CD14-positive monocyte (primary cell): ENCODE measurements at places on chromosomes 3 and 15.

- DNase-seq, result no peak
These were observed 6.8 kb downstream of the BOC start for GRCh38 chr3:113218011-113218680.

DNA sequence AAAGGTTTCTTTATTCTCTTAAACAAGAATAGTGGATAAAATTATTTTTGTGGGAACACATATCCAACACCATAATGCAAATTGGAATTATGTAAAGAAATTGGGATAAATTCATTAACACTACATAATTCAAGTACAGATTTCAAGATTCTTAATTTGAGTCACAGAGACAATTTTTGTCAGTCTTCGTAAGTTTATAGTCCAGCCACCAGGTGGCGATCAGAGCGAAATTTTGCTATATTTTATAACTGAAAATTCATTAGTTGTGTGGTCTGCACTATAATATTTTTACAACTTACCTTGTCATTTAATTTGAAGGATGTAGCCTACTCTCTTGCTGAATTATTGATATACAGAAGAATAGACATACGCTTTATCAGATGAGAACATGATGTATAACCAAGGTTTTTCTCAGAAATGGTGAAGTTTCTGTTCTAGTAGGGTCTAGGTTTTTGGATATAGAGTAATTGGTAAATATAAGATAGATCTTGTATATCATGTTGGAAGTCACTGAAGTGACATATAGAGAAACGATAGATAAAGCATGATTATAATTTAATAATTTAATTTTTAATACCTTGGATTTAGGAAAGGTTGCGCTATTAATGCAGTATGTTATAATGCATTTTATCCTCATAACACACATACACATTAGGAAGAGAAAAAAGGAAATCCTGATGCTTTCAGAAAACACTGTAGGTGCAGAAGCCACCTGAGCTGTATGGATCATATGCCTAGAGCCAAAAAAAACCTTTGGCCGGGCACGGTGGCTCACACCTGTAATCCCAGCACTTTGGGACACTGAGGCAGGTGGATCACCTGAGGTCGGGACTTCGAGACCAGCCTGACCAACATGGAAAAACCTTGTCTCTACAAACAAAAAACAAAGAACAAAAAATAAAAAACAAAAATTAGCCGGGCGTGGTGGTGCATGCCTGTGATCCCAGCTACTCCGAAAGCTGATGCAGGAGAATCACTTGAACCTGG is 31.7 kb downstream of the PLSCR4 start:
- peak; percentile 20 for DNase-seq

- DNase-seq, result no peak
These were observed 1081.7 kb downstream of the NAALADL2 start for GRCh38 chr3:175940881-175941280.

GRCh38 chr3:11582191-11582968 is 61.3 kb downstream of the VGLL4 start:
- no peak for DNase-seq

DNA sequence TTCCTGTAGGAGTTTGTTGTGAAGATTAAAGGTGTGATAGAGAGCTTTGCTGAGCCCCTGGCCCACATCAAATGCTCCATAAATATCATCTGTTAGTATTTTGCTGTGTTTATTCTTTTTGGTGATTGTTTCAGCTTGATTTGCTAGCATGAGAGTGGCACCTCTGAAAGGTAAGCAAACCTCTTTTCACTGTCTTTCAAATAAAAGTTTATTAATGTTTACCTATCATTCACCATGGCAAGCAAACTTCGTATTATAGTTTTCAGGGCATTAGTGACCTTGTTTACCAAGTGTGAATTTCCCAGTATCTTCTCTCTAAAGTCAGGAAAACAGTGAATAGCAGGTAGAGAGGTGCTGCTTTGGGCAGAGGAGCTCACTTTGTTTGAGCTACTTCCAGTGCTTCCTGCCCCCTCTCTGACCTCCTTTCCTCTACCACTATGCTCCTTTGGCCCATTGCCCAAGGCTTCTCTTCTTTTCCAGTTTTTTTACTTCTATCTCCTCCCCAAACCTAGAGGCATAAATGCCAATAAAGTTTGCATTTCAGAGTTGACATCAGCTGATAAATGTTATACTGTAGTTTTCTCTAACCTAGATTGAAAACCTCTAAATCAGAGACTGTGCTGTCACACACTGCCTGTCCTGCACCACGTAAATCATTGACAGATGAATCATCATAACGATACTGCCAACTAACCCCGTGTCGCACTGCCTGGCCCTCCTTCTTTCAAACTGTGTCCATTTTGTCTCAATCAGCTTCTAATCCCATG is 569.0 kb downstream of the TUSC7 start:
- DNase-seq, result no peak

DNA sequence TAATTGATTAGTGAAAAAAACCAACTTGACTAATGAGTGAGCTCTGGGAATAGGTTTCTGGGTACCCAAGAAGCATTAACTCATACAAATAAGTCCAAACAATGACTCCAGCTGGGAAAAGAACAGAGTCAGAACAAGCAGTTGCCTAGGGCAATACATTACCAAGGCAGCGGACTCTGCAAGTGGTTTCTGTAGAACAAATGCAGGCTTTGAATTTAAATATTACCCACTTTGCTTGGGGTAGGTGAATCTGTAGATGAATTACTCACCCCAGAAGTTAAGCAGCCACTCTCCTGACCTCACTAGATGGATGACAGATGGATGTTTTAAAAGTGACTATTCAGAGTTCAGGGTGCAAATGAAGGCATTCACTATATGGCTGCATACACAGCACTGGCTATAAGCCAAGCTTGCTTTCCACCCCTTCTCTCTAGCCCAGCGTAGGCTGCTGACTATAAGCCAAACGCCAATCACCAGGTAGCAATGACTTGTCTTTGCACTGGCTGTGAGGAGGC is 73.1 kb upstream of the BHLHE40 start:
- no peak for DNase-seq

GRCh38 chr3:194702545-194702944 is 16.9 kb downstream of the FAM43A start:
- no peak for DNase-seq

- no peak for DNase-seq
These were observed 41.6 kb downstream of the PIK3CA start for GRCh38 chr3:179189759-179190158.

GRCh38 chr3:126665959-126666657 is 11.2 kb upstream of the TXNRD3 start:
- no peak for DNase-seq

DNA sequence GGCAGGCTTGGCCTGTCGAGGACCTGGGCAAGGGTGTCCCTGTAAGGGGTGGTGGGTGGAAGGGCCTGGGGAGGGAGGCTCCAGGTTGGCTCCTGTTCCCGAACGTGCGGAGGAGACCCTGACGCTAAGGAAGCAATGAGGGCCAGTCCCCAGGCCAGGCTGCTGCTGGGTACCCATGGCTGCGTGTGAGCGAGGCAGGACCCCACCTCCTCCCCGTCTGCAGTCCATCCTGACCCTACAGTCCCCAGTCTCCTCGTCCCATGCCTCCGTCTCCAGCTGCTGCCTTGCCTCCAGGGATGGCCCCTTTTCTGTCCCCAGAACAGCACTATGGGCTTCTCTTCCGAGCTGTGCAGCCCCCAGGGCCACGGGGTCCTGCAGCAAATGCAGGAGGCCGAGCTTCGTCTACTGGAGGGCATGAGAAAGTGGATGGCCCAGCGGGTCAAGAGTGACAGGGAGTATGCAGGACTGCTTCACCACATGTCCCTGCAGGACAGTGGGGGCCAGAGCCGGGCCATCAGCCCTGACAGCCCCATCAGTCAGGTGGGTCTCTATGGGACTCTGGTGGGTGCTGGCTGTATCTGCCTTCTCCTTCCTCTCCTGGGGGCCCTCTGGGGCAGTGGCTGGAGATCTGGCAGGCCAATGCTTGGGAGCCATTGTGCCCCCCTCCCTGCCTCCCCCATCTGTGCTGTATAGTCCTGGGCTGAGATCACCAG is 571 bp downstream of the FES start:
- no peak for DNase-seq

DNA sequence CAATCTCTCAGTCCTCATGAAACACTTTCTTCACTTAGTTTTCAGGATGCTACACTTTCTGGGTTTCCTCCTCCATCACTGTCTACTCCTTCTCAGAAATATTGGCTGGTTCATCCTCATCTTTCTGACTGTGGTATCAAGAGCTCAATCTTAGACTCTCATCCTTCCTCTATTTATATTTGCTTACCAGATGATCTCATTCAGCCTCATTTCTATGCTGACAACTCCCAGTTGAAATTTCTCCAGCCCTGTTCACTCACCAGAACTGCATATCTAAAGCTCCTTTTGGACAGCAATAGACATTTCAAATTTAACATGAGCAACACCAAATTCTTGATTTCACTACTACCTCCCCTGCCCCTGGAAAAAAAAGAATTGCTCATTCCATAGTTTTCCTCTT is 48.0 kb upstream of the FBN1 start:
- no peak for DNase-seq

- DNase-seq, result peak; percentile 17
These were observed 194.3 kb downstream of the IL5RA start for GRCh38 chr3:2915826-2916225.

DNA sequence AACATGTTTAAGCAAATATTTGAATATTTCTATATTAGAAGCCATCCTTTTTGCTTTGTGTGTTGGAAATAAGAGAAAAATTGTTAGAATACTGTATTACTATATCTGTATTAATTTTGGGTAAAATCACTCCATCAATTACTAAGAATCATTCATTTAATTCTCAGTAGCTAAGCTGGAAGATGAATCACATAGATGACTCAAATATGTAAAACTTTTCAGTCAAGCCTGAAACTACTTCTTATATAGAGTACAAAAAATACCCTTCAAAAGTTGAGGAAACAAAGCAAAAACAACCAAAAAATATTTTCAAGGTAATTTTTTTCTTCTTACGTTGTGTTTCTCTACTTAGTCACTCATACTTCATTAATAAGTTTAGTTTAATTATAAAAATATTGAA is 205.7 kb upstream of the ROBO1 start:
- no peak for DNase-seq

DNA sequence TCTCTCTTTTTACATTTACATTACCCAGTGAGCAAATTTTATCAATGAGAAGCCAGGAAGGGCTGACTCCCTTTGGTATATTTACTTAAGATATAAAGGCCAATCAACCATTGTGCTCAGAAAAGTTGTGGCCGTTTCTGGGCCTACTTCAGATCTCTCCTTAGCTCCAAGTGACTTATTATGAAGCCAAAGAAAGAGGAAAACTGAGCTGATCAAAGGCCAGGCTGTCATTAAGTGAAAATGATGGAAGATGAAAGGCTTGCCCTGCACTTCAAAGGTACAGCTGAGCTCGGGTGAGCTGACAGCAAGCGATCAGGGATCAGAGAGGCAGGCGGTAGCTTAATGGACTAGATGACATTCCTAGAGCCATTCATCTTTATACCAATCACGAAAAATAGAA is 24.8 kb downstream of the VGLL4 start:
- DNase-seq, result no peak

- DNase-seq, result no peak
These were observed 13.4 kb upstream of the FBLN2 start for GRCh38 chr3:13535526-13535875.

GRCh38 chr3:71579935-71580406 is 3.6 kb downstream of the FOXP1 start:
- DNase-seq, result peak; percentile 49

DNA sequence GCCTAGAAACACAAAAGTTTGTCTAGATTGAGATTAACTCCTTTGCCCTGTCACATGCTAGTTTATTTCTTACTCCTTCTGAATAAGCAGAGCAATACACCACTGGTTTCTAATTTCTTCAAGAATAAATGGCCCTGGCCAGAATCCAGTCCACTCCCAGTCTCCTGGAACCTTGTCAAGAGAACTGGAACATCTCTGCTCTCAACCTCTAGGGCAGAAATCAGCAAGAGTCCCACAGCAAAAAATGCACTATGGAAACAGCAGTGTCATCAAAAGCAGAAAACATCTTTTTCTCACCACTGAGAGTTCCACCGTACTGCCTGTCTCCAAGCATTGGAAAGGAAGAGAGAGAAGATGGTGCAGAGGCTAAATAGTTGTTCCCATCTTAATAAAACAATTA is 35.9 kb upstream of the PPP2R3A start:
- DNase-seq, result no peak

- DNase-seq, result no peak
These were observed 123.2 kb upstream of the UBE2E2 start for GRCh38 chr3:23079976-23080375.
